Jurkat, Clone E6-1 (cell line): ENCODE measurements at places on chromosomes 5 and 9.

- no peak for DNase-seq
These were observed 45.7 kb downstream of the BNC2 start for GRCh38 chr9:16824545-16825330.

- no peak for DNase-seq
These were observed 61.8 kb upstream of the CPLX2 start for GRCh38 chr5:175809531-175810121.

GRCh38 chr9:108300306-108301287, 555.2 kb downstream of the ACTL7B start:
- no peak for DNase-seq

DNA sequence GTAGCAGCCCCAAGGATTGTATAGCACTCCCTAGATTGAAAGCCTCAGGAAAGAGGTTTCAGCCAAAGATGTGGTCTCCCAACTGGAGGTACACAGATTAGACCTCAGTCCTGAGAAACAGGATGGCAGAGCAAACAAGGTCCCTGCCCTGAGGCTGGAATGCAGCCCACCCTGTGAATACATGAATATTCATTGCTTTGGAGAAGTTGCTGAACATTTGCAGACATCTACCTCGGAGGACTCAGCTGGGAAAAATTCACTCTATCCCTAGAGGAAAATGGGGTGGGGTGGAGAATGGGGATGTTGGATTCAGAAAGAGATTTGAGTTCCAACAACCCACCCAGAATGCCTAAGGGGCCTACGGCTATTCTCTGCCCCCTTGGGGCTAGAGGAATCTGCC, 129.4 kb downstream of the SLIT3 start:
- no peak for DNase-seq

GRCh38 chr9:69174616-69175463, 763 bp downstream of the TJP2 start:
- no peak for DNase-seq

GRCh38 chr5:11683666-11684065, 220.6 kb downstream of the CTNND2 start:
- no peak for DNase-seq

- DNase-seq, result no peak
These were observed 30.2 kb downstream of the C5orf15 start for GRCh38 chr5:133938039-133938821.

DNA sequence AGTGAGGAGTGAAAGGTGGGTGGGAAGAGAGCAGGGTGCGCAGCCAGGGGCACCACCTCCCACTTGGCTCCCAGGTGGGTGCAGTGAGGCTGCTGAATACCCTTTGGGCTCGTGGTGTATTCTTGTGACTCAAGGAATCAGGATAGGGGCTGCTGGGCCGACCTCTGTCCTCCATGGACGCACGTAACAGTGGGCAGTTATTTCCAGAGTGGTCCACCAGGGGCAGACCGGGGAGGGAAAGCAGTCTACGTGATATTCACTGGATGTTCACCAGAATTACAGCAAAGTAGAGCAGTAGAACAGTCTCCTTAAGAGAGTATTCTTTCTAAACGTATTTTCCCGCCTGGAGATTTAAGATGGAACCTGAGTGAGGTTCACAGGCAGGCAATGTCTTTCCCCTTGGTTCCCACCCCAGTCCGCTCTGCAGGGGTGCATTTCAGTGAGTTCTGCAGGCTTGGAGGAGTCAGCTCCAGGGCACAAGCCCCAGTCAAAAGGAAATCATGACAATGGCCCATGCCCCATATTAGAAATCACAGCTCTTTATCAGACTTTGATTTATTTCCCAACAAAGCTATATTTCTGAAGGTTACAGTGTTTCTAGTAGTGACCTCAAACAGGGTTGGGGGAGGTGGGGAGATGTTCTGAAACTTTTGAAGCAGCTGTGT, 88.7 kb downstream of the SYK start:
- DNase-seq, result no peak

DNA sequence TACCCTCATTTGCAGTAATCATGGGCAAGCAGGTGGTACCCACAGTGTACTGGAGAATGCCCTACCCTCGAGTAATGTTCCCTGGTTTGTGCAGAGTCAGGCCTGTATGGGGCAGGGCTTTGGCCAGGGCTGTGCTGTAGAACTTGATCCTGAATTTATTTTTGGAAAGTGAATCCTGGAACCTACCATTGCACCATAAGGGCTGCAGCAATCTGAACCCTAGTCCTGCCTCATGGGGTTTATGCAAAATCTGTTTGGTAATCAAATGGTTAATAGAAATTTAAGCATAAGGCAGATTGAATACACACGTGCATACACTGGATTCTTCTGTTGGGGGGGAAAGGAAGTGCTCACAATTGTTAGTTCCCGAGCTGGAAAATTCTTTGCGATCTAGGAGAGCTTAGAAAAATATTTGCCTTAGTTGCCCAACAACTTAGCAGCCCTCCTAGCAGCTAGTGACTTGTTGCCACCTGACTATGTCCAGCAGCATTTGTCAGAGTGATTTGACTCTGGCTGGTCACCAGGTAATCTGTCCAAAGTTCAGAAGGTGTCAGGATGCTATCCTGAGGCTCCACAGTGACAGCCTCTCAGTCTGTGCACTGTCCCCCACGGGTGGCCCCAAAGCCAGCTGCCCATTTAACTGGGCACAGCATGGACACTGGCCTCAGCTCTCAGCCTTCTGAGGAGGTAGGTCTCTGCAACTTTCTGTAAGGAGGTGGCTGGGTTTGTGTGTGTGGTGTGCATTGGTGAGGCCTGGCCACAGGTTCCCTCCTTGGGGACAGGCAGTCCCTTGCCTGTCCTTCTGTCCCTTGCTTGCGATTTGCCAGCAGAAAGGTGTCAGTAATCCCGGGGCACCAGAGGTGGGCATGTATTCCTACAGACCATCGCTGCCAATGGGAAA, 8.3 kb downstream of the MVB12B start:
- no peak for DNase-seq

DNA sequence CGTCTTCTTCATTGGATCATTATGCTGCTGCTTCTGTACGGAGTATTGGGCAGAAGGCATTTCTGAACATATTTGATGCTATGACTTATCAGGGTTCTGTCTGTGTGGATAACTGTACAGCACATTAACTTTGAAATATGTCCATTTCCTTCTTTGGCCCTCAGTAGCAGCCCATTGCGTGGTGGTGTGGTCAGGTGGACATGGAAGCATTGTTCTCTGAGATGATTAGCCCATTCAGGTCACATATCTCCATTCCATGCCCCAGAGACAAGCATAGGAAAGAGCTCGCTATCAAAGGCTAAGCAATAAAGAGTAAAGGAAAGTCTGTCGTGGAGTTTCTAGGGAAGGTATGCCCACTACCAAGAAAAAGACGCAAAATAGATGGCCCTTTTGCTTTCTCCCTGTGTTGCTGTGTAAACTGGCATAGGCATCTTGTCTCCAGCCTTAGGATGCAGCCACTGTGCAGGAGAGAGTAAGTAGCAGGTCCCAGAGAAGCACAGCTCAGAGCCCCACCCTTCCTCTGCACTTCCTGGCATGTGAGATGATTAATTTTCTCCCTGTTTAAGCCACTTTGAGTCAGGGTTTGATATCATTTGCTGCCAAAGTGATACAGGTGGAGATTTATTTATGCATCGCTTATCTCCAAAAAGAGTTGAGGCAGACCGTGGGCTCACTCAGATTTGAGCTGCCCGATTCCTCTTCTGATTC, 221.9 kb downstream of the PDZD2 start:
- DNase-seq, result no peak

DNA sequence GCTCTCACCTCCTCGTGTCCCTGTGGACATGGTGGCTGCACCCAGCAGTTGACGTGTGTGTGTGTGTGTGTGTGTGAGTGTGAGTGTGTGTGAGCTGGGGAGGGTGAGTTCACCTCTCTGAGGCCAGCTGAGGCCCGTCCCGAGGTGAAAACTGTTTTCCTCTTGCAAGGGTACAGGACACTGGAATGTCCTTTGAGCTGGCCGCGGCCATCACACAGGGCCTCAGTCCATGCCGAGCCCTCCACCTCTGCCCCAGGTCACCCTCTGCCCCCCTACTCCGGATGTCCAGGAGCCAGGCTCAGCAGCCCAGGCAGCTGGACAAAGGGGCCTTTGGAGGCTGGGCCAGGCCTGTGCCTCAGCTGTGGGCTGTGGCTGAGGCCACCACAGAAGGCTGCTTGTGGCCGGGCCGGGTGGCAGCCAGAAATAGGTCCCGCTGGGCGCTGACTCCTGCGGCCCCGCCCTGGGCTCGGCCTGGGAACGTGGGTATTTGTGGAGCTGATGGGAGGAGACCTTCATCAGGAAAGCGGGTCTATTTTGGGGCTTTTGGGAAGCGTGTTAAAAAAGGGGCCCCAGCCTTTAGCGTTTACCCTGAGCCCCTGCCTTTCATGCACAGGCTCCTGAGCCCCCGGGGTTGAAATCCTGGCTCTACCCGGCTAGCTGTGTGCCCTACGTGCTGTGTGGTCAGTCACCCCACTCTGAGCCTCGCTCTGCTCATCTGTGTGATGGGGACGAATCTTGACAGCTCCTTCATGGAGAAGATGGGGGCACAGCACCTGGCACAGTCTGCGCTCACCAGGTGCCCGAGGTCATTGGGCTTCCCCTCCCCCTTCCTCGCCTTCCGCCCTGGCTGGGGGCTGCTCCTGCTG, 75.1 kb upstream of the IER5L start:
- no peak for DNase-seq

- DNase-seq, result no peak
These were observed 3.6 kb downstream of the TMC1 start for GRCh38 chr9:72524820-72525540.

- no peak for DNase-seq
These were observed 177.8 kb upstream of the ZNF462 start for GRCh38 chr9:106684940-106685695.

DNA sequence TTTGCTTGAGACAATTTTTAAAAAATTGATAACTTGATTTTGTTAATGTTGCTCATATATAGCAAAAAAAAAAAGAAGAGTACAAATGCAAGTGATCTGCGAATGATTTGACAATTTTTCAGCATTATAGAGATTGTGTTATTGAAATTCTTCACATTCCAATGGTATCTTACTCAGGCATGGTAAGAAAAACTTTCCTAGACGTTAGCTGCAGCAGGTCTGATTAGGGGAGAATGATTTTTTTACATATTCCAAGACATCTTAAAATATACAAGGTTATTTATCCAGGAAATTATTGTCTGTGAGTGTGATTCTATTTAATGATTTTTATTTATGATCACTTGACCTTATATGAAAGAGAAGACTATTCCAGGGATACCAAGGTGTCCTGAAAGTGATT, 361.9 kb downstream of the MAT2B start:
- no peak for DNase-seq

DNA sequence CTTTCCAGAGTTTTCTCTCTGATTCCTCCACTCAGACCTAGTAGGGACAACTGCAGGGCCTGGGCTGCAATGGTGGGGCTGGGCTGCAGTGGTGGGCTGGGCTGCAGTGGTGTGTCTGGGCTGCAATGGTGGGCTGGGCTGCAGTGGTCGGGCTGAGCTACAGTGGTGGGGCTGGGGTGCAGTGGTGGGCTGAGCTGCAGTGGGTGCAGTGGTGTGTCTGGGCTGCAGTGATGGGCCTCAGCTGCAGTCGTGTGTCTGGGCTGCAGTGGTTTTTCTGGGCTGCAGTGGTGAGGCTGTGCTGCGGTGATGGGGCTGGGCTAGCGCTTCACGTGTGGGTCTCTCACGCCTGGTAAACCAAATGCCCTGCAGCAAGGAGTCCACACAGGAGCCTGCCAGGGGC, 27.4 kb downstream of the ABO start:
- DNase-seq, result no peak

- no peak for DNase-seq
These were observed 10.2 kb downstream of the DOCK8 start for GRCh38 chr9:224582-225520.

GRCh38 chr5:40674661-40675235, 5.0 kb upstream of the PTGER4 start:
- DNase-seq, result no peak

DNA sequence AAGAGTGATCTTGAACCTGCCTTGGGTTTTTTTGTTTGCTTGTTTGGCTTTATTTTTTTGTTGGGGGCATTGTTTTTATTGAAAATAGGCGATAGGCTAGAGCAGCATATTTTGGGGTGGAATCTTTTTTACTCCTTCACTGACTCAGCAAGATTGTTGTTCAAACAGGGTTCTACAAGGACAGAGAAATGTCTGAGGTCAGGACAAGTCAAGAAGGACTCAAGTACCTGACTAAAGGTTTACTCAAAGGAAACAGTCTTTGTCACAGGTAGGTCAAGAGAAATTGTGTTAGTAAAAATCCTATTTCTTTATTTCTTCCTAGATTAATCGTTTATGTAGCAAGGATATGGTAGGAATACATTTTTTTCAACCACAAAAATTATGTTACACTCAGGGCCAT, 1564.0 kb upstream of the CDH9 start:
- DNase-seq, result no peak

GRCh38 chr5:57642698-57643097, 160.1 kb upstream of the ACTBL2 start:
- no peak for DNase-seq

- no peak for DNase-seq
These were observed 1.2 kb upstream of the ADAMTS6 start for GRCh38 chr5:65482736-65483545.

GRCh38 chr5:151912360-151912759, 12.3 kb downstream of the GLRA1 start:
- no peak for DNase-seq

DNA sequence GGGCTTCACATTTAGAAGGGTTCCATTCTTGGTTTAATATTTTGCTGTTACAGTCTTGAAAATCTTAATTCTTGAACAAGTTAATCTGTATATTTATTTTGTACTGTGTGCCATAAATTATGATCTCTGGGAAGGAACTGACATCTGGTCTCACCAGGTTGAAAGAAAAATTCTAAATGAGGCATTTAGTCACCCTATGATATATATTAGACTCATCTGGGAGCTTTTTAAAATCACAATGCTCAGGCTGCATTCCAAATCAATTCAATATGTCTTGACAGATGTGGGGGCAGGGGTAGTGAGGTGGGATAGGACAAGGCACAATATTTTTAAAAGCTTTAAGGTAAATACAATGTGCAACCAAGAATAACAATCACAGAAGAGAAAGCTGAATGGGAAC, 569.2 kb downstream of the PRR16 start:
- DNase-seq, result no peak

DNA sequence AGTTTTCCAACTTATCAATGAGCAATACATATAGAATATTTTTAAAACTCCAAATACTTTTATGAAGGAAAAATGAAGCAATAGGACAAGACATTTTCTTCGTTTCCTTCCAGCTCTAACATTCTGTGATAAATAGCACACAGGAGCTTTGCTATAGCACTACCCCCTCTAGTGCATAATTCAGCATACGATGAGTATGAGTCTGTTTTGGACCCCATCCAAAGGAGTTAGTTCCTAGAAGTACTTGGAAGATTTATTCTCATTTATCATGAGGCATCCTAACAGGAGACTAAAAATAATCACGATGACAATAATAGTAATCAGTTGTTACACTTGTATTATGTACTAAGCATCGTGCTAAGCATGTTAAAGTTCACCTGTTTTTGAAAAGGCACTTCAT, 1061.3 kb upstream of the DMAC1 start:
- DNase-seq, result no peak

DNA sequence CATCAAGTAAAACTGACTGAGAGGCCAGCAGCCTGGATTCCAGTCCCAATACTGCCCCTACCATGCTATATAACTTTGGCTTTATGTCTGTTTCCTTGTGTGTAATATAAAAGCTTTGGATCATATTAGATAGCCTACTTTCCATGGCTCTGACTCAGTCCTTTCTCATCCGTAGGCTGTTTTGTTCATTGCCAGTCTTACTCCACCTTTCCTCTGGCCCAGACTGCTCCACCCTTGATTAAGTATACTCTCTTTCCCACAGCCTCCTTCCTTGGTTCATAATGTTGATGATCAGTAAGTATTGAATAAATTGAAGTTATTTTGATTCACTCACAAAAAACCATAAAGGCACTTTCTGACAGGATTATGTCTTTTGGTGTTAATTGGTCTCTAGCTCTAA, 1.5 kb upstream of the MRPS30 start:
- DNase-seq, result no peak
